ENCODE measurements at places on chromosomes 4 and X.

GRCh38 chr4:118076958-118077766, 42.9 kb downstream of the NDST3 start:
- DNase-seq, result no peak

DNA sequence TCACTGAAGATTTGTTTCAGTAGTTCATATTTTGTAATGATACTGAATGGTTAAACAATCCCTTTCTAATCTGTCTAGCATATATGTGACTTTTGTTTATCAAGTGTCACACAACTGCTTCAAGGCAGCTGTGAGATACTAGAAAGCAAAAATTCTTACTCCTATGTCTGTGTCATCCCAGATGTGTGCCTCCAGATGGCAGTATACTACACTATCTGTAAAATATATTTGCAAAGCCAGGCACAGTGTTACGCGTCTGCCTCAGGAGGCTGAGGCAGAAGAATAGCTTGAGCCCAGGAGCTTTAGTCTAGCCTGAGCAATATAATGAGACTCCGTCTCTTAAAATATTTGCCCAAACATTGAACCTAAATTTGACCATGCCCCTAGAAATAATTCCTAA, 4.0 kb downstream of the NUDT10 start:
- DNase-seq, result no peak

- no peak for DNase-seq
Measured at GRCh38 chr4:156475322-156475721, 496.3 kb downstream of the PDGFC start.

DNA sequence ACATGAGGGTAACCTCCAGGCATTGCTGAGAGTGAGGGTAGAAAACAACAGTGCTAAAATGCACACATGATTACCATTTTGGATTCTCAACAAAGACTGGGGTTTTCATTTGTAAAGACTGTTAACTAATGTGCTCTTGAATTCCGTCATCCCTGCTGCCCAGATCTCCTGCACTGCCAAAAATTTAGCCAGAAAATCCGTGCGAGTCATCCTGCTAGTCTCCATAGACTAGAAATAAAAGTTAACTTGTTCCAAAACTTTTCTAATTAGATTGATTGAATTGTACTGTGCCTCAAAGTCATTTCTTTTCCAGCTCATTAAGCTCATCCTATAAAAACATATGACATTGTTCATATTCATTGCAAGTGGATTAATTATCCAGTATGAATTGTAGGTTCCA, 99.8 kb downstream of the ARSF start:
- DNase-seq, result no peak

GRCh38 chrX:129777218-129778030, 2.3 kb upstream of the SASH3 start:
- DNase-seq, result no peak
